T-cell (primary cell): ENCODE measurements at places on chromosomes 3 and 15.

DNA sequence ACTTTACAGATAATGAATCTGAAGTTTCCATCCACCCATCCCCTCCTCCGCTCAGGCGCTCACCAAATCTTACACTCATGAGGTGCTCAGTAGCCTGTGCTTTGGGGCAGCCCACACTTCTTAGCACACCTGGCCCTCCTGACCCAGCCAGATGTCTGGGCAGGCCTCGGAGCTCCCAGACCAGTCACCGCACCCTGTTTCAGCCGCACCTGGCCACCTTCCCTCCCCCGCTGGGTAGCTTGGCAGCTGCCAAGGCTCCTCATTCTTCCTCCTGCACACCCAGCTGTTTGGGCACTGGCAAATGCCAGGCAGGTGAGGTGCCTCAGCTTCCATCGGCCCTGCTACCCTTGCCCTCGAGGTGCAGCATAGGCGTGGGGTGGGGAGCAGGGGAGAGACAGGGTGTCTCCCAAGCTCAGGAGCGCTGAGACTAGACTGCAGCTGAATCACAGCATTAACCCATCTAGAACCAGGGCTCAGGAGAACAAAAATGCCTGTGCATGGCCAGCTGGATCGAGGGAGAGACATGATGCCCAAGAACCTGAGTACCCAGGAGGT lies 45.8 kb downstream of the CDC25A start:
- DNase-seq: no peak

- no peak for DNase-seq
These were observed 37.8 kb upstream of the SPTSSB start for GRCh38 chr3:161409069-161409468.

DNA sequence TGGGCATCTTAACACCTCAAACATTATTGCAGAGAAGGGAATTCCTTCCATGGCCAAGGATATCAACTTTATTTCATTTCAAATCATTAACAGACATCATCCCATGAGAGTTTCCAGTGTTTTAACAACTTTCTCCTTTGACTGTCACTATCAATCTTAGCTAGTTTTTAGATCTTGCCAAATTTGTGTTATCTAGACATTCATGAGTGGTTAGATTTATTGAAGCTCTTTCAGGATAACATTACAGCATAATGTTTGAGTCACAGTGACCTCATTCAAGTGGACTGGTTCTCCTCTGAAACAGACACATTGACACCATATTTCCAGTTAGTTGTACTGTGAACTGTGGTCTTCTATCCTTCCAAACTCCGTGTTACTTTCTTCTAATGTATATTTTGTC lies 8.6 kb upstream of the TNFAIP8L3 start:
- no peak for DNase-seq

DNA sequence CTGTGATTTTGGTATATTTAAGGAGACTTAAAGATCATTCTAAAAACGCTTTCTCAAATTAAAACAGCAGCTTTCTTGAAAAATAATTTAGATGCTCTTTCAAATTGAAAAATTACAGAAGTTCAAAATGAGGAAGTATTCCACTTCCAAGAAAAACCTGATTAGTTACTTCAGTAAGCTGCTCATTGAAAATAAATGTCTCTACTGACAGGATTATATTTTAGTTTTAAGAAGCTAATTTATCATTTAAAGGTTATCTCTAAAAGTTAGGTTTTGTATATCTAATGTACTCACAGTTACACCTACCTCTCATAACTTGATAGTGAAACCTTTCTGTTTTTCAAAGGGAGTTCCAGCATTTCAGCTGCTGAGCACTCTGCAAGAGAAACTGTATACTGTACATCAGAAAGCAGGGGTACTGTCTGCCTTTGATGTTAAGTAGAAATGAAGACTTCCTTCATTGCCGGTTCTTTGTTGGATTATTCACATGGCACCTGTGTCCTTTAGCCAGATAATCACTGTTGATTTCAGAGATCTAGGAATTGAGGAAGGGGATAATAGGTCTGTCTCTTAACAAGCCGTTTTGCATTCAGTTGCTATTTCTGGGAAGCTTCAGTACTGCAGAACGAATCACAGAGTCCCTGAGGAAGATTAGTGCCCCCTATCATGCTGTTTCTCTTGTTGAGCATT lies 161.6 kb downstream of the TCF12 start:
- no peak for DNase-seq

GRCh38 chr3:19598870-19599269 lies 335.1 kb downstream of the EFHB start:
- no peak for DNase-seq

GRCh38 chr15:69743091-69743490 lies 290.5 kb downstream of the RPLP1 start:
- no peak for DNase-seq

GRCh38 chr3:73036694-73037591 lies 24.5 kb upstream of the EBLN2 start:
- DNase-seq: no peak

- no peak for DNase-seq
These were observed 84.8 kb downstream of the IGF1R start for GRCh38 chr15:98733098-98733497.

DNA sequence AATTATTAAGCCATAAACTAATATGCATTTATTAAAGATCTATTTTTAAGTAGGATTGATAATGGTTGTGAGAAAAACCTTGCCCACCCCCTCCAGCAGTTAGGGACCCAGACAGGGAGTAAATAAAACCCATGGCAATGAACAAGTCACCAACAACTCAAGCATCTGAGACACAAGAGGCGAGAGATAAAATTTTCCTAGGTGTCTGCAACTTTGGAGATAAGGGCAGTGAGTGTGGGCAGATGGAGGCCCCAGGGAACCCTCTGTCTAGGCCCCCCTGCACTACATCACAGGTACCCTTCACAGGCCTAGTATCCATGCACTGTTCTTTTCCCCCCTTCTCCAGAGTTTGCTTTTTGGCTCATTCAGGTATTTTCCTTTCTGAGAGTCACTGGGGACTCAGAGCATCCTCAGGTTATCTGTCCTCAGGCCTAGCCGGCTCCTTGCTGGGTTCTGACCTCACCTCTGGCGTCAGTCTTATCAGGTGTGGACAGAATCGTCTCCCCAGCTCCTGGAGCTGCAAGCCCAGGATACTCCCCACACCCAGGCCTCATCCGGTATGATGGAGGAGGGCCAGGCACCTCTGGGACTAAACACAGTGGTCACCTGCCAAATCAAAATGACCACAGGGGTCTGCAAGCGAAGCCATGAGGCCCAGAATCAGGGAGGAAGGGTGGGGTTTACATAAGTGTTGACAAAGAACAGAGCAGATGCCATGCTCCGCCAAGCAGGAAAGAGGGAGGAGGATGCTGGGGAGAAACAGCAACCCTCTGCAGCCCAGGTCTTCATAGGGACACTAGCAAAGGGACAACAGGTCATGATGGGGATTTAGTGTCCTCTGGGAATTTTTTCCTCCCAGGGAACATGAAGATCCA lies 50.4 kb downstream of the CCNL1 start:
- DNase-seq: no peak

GRCh38 chr15:41779662-41780157 lies 5.4 kb downstream of the MAPKBP1 start:
- no peak for DNase-seq

GRCh38 chr3:136819392-136819730 lies 435 bp downstream of the SLC35G2 start:
- peak; percentile 1 for DNase-seq

GRCh38 chr3:31531452-31531991 lies 1.2 kb upstream of the STT3B start:
- DNase-seq: no peak

GRCh38 chr3:73024836-73025235 lies 28.2 kb downstream of the PPP4R2 start:
- no peak for DNase-seq

DNA sequence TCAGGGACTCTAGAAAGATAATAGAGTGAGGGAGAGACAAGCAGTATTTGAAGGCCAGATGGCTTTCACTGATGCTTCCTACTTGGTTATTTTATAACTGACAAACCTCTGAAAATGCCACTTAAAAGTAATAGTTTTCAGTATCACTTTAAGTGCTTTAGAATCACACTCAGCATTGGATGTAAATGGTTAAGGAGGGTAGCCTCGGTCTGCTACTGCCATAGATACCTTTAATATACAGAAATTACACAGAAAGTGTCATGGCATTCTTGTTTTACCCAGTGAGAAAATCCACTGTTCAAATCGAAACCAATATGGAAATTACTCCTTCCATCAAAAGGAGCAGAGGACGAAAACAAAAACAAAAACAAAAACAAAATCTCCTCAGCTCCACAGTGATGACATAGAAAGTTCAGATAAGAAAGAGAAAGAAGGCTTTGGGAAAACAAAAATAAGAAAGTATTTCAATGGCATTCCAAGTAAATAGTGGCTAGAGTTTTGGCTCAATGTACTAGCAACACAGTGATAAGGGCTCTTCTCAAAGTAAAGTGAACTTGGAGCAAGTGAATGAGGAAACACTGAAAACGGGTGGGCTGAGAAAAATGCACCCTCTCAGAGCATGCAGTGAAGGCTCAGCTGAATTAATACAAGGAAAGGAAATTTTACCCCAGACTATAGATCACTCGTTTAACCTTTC lies 43.2 kb upstream of the CD47 start:
- DNase-seq: no peak

- DNase-seq: no peak
These were observed 49.8 kb downstream of the RUBCN start for GRCh38 chr3:197686899-197687298.

- no peak for DNase-seq
These were observed 298.9 kb upstream of the TGFBR2 start for GRCh38 chr3:30307372-30307950.

DNA sequence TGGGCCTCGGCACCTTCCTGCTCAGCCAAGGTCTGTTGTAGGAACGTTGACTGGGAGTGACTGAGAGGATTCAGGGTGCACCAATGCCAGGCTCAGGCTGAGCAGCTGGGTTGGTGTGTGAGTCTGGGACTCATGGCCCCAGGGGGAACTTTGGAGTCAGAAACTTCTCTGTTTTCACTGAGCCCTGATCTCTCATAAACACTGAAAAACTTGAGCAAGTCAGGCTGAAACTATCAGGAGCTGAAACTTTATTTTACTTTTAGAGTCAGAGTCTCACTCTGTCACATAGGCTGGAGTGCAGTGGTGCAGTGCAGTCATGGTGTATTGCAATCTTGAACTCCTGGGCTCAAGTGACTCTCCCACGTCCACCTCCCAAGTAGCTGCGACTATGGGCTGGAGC lies 3.0 kb downstream of the TRAK1 start:
- no peak for DNase-seq

DNA sequence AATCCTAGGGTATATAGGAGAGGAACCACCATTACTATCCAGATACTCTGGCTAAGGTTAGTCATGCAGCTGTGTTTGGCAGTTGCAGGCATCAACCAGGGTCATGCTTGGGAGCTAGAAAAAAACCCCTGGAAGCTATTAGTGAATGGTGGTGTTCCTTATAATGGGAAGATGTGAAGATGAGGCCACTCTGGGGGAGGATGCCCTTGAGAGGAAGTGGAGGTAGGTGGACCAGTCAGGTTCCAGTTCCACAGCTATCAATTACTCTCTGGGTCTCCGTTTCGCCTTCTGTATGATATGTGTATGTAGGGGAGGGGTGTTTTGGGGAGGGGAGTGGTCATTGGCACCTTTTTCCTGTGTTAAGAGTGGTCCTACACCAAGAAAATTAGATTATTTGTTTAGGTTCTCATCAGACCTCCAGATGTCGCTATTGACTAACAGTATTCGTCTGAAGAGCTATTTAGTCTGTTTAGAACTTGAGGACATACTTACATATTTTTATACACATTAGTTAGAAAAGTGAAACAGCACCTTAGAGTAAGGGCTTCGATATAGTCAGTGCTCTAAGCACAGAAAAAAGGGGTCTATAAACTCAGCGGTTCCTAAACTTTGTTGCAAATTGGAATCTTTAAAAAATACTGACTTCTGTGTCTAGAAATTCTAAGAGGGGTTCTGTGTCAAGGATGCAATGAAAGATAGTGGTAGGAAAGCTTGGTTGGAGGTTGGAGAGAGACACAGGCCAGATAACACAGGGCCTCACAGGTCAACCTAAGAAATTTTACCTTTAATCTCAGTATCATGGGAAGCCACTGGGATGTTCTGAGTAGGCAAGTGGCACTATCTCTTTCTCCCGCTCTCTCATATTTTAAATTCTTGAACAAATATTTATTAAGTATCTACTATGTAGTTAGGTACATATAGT lies 9.1 kb upstream of the HPS3 start:
- peak; percentile 29 for DNase-seq

DNA sequence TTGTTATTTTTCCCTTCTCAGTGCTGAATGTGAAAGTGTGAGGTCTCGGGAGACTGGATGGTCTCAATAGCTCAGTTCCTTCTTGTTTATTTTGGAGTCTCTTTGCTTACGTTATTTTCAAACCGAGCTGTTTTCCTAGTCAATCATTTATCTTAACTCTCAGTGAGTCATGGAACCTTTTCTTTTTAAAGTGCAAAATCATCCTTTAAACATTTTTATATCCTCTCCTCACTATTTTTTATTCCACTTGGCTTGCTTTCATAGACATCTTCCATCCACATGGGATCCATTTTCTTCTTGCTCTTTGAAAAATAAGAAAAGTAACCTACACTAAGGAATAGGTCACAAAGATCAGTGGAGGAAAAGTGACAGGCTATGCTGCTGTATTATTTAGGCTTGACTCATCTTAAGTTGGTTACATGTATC lies 497.8 kb downstream of the NAALADL2 start:
- no peak for DNase-seq

GRCh38 chr3:116032176-116032575 lies 408.9 kb downstream of the GAP43 start:
- no peak for DNase-seq

- DNase-seq: no peak
These were observed 201.7 kb upstream of the LINGO1 start for GRCh38 chr15:77834276-77834990.

- no peak for DNase-seq
These were observed 134.6 kb downstream of the CMSS1 start for GRCh38 chr3:99952306-99952705.

DNA sequence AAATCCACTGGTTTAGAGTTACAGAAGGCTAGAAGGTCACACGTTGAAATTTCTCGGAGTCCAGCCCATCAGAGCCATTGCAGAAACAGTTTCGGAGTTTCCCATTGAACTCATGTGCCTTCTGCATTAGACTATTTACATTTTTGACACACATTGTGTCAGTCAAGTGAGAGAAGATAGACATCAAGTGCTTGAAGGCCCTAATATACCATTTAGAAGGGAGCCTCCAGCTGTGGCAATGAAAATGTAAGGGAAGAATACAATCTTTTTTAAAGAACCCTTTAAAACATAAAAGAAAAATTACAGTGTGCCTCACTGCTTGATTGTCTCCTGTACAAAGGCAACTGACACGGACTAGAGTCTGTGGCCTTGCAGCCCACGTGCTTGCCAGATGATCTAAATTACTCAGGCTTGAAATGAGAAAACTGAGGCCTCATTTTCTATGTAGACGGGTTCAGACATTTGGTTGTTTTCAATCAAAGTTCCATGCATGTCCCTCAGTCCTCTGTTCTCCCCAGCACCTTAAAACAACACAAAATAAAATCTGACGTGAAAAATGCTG lies 650.5 kb downstream of the ROBO2 start:
- DNase-seq: no peak
